ENCODE measurements at places on chromosomes 16 and 17.

GRCh38 chr16:27468941-27469531 is 67.1 kb downstream of the IL21R start:
- DNase-seq = no peak

GRCh38 chr16:81641395-81642106 is 137.5 kb upstream of the PLCG2 start:
- no peak for DNase-seq

- DNase-seq = no peak
Observed at GRCh38 chr16:54397190-54397835, 110.7 kb upstream of the IRX3 start.

DNA sequence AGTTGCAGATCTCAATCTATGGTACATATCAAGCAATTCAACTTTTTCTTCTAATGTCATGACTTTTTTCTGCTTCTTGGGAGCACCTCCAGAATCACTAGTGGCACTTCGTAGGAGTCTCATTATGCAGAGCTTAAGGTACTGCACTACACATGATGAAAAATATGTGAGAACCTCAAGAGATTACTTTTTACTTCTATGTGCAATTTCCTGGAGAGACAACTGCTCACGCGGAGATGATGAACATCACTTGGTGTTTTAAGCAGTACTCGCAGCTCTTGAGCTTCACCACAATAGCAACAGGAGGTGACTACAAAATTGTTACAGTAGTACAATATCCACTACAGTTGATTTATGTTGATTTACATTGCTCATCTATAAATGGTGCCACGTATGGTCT is 79.7 kb downstream of the MRTFB start:
- DNase-seq = no peak

DNA sequence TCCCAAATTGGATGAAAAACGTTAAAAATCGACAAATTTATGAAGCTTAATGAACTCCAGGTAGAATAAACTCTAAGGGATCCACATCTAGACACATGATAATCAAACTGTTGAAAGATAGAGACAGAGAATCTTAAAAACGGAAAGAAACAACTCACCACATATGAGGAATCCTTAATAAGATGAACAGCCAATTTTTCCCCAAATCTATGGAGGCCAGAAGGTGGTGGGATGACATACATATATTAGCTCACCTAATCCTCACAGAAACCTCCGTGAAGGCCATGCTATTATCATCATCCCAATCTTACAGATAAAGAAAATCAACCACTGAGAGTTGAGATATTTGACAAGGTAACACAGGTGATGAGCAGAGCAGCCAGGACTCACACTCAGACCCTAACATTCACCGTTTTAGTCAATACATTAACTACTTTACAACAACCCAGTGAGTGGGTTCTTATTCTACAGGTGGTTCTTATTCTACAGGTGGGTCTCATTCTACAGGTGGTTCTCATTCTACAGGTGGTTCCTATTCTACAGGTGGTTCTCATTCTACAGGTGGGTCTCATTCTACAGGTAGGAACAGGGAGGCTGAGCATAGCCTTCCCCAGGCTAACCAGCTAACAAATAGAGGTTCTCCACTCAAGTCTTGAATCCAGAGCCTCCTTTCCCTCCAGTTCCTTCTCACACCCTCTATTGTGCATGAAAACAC is 4.8 kb downstream of the CACNG1 start:
- DNase-seq = no peak
